SW480 (cell line): ENCODE measurements at places on chromosomes 5 and 9.

- no peak for DNase-seq
Measured at GRCh38 chr9:70574151-70574837, 159.8 kb upstream of the KLF9 start.

- DNase-seq, result peak; percentile 36
Measured at GRCh38 chr5:135010502-135011354, 23.3 kb downstream of the PITX1 start.

- DNase-seq, result no peak
Measured at GRCh38 chr9:108473209-108474112, 382.3 kb downstream of the ACTL7B start.

GRCh38 chr9:111483858-111484571, at the start of gene ECPAS:
Gene ECPAS, minus strand, starts transcription at chr9:111484383. Its CDS starts 11,465 bp downstream, at chr9:111472918.
- DNase-seq, result peak; percentile 87

DNA sequence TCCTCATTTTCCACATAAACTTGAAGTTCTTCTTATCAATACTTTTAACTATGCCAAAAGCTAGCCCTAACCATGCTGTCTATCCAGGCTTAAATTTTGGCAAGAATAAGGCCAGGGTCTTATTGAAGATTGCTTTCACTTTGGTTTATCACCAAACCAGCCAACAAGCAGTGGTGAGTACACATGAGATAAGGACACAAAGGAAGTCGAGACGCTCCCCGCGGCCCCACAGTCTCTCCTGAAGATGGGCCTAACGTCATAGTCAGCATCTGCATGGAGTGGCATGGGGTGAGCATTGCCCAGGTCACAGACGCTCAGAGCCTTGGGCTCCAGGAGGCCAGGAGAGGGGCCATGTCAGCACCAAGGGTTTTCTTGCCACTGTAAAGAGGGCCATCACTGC, 80.3 kb downstream of the ATPSCKMT start:
- no peak for DNase-seq

DNA sequence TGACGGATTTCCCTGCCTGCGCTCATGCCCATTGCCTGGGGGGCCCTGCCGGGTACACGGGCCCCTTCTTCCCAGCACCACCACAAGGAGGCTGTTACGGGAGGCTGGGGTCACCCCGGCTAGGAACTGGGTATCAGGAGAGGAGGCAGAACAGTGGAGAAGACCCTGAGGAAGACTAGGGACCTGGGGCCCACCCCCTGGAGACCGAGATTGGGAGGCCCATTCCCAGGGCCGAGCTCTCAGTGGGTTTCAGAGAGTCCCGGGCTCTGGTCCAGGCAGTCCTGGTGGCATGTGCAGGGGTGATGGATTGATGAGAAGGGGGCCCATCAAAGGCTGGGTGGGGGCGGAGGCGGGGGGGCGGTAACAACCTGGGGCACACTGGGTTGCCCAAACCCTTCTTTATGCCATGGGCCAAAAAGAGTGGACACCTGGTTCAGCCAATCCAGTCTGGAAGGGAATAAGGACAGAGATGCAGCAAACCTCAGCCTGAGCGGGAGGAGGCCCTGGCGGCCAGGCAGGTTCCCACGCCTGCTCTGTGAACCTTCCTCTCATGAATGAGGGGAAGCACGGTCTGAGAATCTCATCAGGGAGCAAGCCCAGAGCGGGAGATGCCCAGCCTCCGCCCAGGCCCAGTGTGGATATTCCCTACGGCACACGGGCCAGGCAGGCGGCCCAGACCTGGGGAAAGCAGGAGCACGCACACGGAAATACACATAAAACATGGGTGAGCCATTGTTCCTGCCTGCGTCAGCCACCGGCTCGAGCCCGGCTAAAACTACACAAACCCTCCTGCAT, 785 bp upstream of the P4HA2 start:
- DNase-seq, result no peak

DNA sequence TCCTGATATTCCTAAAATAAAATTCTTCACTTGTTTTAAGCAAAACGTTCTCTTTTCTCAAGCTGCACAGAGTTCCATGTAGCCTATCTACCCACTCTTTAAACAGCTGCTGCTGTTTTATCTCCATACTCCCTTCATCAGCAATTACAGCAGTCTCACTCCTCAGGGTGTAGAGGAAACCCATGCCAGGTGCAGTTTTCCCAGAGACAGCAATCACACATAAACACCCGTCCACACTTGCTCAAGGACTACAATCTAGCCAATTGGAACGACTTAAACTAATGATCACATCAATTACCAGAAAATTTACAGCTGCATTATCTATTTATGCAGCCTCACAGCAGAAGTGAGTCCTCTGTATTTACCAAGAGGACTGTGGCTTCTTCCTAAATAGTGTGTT, 141.7 kb downstream of the HTR1A start:
- DNase-seq, result no peak

- no peak for DNase-seq
Measured at GRCh38 chr9:110936719-110937452, 101.4 kb downstream of the LPAR1 start.

GRCh38 chr5:151022511-151023018, 2.2 kb downstream of the GPX3 start:
- no peak for DNase-seq

DNA sequence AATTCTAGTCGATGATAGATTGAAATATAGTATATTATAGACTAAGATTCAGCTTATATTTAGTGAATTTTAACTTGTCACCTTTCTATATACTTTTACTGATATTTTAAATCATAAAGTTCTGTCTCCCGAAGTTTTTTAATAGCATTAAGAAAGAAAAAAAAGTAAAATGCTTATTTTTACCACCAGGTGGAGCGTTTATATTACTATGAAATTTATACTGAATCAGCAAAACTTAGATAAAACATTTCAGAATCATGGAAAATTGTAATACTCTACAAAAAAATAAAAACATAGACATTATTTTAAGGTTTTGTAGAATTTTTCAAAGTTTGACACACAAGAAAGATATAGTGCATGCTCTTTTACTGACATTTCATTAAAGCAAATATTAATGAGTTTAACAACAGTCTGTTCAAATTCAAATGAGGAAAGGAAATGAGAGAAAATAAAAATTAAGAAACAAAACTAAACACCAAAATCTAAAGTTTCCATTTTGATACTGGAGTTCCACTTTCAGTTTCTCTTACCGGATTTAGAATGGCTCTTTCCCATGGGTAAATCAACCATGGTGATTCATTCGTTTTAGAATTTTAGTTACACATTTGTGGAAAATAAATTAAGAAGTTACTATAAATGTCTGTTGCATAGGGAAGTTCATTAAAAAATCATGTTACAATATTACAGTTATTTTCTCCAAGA, 1035.3 kb downstream of the CDH12 start:
- no peak for DNase-seq

DNA sequence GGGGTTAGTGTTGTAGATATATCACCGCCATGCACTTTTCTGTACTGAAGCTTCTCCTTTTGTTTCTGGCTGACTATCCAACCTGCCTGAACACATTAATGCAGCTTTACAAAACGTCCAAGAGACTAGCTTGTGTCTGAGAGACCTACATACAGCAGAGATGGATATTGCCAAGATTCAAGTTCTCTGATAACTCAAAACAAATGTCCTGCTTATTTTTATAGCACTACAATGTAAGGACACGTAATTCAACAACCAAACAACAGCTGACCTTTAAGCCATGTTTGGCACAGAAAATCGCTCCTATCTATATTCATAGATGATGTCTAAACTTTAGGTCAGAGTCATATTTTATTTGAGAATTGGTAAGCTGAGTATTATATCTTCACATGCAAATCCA, 76.2 kb upstream of the NTRK2 start:
- DNase-seq, result no peak

GRCh38 chr5:100464418-100464817, 70.8 kb upstream of the FAM174A start:
- no peak for DNase-seq

GRCh38 chr5:109412981-109413402, 3.2 kb upstream of the PJA2 start:
- no peak for DNase-seq

GRCh38 chr5:132008961-132009680, 2.3 kb downstream of the ACSL6 start:
- DNase-seq, result peak; percentile 59

DNA sequence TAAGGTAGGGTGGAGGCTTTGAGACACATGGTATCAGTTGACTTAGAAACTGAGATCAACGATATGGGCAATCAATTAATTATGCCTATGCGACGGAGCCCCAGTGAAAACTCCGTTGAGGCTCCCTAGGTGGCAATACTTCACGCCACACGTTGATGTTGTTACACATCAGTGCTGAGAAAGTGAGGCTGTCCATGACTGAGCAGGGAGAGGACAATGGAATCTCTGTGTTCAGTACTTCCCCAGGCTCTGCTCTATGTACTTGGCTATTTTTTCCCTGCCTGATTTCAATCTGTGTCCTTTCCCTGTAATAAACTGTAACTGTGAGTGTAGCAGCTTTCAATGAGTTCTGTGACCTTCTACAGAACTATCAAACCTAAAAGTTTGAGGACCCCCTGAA, 211.7 kb downstream of the SNCAIP start:
- no peak for DNase-seq

DNA sequence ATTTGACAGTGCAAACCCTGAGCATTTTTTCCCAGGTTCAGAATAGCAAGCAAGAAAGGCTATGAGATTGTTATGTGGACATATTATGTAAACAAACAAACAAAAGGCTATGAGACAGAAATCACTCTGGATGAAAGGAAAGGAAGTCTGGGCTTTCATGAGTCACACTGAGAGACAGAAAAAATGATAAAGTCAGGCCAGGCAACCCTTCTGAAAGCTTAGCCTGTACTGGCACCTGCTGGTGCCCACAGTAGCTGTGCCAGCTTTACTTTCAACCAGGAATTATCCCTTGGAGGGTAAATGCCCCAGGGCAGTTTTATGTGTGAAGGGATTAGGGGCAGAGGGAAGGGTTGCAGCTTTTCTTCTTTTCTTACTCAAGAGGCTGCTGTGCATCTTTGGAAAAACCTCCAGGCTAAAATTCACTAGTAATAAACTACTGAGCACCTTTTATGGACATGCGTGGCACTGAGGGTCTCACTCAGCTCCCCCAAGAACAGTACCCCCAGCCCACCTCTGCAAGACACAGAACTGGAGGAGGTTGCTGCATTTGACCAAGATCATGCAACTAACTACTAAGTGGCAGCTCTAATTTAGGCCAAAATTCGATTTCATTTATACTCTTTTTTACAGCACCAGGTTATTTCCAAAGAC, 41.7 kb downstream of the ACTL7B start:
- peak; percentile 91 for DNase-seq

- DNase-seq, result no peak
Measured at GRCh38 chr9:112621018-112621655, 96.8 kb downstream of the INIP start.

- no peak for DNase-seq
Measured at GRCh38 chr9:8365029-8365428, 565.5 kb upstream of the DMAC1 start.

DNA sequence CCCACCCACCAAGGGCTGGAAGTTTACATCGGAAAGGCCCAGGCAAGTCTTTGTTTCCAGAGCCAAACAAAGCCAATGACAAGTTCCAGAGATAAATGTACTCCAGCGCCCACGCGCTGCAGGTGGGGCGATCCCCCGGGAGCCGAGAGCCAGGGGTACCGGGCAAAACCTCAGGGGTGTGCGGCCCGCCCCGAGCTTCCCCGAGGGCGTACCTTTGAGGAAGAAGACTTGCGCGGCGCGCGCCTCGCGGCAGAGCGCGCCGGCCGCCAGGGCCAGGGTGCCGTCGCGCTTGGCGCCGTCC, 671 bp downstream of the DUSP1 start:
- no peak for DNase-seq

GRCh38 chr9:4099976-4100735, 199.7 kb downstream of the GLIS3 start:
- DNase-seq, result no peak

GRCh38 chr5:1412163-1412562, 33.1 kb downstream of the SLC6A3 start:
- no peak for DNase-seq

DNA sequence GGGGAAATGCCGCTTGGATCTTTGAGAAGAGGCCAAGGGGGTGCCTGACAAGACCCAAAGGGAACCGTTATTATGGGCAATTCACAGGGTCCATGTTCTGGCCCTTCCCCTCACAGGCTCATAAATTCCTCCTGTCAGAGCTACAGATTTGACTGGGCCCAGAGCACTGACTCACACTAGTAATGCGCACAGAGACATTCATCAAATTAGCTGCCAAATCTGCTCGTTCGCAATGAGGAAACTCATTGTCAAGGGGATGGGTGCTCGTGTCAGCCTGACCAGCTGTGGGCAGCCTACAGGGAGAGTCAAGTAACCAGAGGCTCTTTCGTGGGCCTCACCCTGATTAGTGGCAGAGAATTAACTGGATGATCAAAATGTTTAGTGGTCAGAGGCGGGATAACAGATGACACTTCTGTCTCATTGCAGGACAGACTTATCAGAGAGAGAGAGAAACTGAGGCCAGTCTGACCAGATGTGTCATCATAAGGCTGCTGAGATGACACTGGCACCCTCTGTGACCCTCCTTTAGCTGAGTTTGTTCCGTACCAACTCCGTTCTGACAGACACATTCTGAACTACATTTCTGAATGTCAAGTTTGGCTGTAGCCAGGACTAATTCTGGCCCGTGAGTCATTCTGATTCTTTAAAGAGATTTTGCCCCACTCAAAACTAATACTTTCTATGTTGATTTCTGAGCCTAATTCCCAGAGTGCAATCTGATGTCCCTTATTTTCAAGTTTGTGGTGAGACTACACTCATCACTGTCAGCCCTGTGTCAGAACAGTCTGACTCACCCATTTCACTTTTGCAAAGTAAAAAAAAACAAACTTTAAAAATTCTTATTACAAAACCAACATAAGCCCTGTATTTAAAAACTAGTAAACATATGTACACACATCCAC, 377.1 kb downstream of the ACTL7B start:
- DNase-seq, result peak; percentile 71

DNA sequence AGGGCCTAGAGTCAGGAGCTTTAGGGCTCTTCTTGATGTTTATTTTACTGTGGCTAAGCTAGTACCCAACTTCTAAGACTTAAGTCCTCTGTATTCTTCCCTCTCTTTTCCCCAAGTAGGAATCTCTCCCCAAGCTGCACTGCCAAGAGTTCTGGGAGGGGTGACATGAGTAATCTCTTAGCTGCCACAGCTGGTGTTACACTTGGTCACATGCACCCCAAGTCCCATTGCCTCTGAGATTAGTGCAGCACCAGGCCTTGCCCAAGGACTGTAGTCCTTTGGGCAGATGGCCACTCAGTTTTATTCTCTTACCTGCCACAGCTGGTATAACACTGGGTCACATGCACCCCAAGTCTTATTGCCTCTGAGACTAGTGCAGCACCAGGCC, 114.7 kb upstream of the RIOK2 start:
- no peak for DNase-seq

GRCh38 chr5:157265714-157266285, at the start of gene CYFIP2:
Gene CYFIP2, plus strand, starts transcription at chr5:157266123. Its CDS starts 19,239 bp downstream, at chr5:157285362.
- peak; percentile 47 for DNase-seq

- no peak for DNase-seq
Measured at GRCh38 chr9:115964710-115965347, 188.8 kb upstream of the PAPPA start.
